Activated CD4-positive, alpha-beta T cell treated with anti-CD3 and anti-CD28 coated beads for 36 hours (primary cell): ENCODE measurements at places on chromosomes 3 and 15. TPM values are rescaled to one million over a fixed set of nuclear protein-coding genes. Genes with fewer than 3 reads are reported as not detected.
A peak's percentile ranks its signal among the peaks of the same experiment; 100 is the strongest.

SKOR1 gene
- 0.16 TPM for total RNA-seq

DNA sequence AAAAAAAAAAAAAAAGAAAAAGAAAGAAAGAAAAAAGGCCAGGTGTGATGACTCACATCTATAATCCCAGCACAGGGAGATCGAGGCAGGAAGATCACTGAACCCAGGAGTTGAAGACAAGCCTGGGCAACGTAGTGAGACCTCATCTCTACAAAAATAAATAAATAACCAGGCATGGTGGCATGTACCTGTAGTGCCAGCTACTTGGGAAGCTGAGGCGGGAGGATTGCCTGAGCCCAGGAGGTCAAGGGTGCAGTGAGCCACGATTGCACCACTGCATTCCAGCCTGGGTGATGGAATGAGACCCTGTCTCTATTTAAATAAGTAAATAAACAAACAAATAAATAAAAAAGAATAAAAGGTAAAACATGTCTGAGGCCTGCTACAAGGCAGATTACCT lies 39.3 kb upstream of the LACTB start:
- DNase-seq: no peak

RBP2 gene
- total RNA-seq: not detected

CFAP20DC gene
- total RNA-seq: 2.7 TPM

DNA sequence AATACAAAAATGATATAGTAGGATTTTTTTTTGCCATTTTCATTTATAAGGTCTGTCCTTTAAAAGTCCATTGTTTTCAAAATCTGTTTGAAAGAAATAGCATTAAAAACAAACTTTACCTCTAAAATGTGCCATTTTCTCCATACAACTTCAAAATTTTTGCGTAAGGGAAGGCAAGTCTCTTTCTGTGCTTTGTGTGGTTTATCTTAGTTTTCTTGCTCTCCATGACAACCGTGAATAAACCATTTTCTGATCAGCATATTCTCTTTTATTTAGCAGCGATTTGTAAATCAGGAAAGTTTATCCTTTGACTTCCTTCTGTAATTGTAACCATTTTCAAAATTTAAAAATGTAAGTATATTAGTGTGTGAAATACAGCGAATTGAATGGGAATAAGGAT lies 147.9 kb upstream of the CGNL1 start:
- DNase-seq: no peak

GATM gene
- total RNA-seq: 2.5 TPM

GRCh38 chr3:194939949-194940770 lies 254.5 kb downstream of the FAM43A start:
- DNase-seq: no peak

- no peak for DNase-seq
Observed at GRCh38 chr3:133563186-133563591, 10.3 kb upstream of the CDV3 start.

- DNase-seq: no peak
Observed at GRCh38 chr3:155332716-155333115, 39.2 kb upstream of the STRIT1 start.

CHRM5 gene
- not detected for total RNA-seq

GRCh38 chr15:63065262-63066221 lies 23.0 kb downstream of the TPM1 start:
- DNase-seq: no peak

DNA sequence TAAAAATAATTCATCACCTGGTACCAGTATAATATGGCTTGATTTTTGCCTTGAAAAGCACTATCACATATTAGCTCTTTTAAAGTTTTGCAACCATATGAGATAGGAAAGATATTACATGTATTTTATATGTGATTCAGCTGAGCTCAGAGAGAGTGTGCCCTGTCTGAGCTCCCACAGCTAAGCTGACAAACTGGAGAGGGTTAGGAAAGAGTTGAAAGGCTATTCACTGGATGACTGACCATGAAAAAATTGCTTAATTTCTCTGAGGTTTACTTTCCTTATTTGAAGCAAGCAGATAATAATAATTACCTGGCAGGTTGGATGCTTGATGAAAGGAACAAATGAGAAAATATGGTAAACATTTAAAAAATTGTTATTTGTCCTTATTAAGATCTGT lies 97.4 kb upstream of the CCDC80 start:
- no peak for DNase-seq

- no peak for DNase-seq
Observed at GRCh38 chr3:133112666-133113065, 74.5 kb downstream of the TMEM108 start.

CSPG4 gene
- not detected for total RNA-seq

DNA sequence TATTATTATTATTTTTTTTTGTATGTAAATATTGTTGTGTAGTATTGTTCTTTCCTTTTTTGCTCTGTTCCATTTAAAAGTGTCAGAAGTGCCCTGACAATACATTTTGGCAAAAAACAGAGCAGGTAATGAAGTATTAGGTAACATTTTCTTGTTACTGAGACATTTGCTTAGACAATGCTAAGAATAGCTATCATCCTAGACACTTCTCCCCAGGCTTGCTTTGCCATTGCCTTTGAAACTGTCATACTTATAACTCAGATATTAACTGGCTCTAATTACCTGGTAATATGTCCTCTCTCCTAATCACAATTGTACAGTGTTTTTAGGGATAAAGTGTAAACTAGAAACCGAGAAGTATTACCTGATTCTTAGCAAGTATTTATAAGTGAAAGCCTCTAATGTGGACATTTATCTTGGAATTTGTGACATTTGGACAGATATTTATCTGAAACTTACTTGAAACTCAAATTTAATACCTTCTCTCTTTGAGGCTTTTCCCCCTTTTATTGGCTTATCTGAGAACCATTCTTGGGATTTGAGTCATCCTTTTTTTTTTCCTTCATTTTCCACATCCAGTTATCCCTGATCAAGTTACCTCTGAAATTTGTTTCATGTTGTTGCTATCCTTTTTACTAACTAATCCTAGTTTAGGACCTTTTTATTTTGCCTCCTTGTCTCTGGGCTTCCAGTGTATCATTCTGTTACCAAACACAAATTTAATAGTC lies 13.1 kb downstream of the ARIH1 start:
- no peak for DNase-seq

GRCh38 chr3:172625404-172625803 lies 85.5 kb downstream of the NCEH1 start:
- DNase-seq: no peak

DNA sequence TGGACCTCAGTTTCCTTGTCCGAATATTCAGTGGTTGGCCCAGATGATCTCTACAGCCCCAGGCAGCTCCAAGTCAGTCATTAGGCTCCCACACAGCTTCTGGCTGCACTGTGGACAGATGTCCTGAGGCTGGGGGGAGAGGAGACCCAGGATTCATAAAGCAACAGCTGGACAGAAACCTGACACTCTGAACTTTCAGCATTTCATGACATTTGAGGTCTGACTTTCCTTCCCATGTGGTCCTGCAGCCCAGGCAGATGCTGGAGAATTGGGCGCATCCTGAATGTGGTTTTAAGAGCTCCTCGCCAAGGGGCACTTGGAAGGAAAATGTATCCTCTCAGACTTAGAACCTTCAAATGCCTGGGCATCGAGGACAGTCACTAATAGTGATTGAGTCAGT lies 307.6 kb upstream of the LRRFIP2 start:
- DNase-seq: no peak

- no peak for DNase-seq
Observed at GRCh38 chr3:158528076-158528674, 42.8 kb upstream of the MLF1 start.

DNA sequence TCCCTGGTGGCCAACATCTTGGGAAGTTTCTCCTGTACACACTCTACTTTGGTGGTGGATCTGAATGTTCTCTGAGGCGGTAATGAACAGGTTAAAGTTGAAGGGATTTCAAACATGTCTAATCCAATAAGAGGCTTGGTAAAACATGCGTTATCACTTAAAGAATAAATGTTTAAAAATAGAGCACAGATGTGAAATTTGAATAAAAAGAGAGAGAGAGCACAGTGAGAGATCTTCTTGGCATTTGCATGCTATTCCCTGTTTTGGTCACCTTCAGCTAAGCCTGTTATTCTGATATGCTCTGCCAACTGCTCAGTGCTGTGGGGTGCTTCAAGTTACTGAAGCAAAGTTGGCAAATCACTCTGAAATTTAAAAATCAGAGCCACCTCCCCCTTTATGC lies 237.7 kb upstream of the WNT5A start:
- DNase-seq: no peak

GRCh38 chr3:40321818-40322217 lies 12.3 kb downstream of the EIF1B start:
- DNase-seq: no peak

- no peak for DNase-seq
Observed at GRCh38 chr3:5505163-5505562, 317.7 kb downstream of the EDEM1 start.

GRCh38 chr15:85543741-85544155 lies 163.3 kb downstream of the AKAP13 start:
- DNase-seq: peak; percentile 60

DNA sequence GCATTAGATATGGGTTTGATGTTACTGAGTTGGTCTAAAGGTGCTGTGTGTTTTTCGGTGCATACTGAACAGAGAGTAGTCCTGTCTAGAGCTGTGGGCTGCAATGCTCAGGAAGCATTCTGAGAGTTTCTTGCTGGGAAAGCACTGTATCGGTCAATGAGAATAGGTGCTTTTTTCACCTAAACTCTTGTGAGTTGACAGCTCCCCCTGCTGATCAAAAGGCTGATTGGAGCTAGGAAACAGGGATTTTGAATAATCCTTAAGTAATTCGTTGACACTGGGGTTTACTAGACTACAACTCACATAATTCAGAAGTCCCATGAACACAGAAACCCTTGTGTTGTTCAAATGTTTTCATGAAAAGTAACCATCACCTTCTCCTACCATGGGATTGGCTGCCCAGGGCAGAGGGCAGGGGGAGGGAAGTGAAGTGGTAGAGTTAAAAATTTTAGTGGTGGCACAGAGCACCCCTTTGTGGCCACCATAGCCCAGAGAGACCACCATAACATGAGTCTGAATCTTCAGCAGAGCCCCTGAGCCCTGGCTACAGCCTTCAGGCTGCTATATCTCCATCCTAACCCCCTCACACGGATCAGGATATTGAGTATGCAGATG lies 13.0 kb upstream of the MANF start:
- peak; percentile 72 for DNase-seq

DNA sequence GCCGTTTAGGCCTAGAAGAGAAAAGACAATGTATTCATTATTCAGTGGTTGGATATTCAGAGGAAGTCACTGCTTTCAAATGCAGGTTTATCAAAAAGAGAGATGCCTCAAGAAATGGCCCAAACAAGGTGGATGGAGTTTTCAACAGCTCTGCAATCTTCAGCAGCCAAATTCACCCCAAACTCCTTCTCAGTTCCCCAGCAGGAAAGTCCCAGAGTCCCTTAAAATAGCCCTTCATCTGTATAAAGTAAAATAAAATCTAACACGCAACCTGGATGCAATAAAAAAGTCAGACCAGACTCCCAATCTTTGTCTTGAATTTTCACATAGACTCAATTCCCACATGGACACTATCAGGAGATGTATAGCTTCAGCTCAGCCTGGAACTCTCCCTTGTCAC lies 101.6 kb upstream of the SPATA12 start:
- no peak for DNase-seq

CPA3 gene
- total RNA-seq: not detected

DNA sequence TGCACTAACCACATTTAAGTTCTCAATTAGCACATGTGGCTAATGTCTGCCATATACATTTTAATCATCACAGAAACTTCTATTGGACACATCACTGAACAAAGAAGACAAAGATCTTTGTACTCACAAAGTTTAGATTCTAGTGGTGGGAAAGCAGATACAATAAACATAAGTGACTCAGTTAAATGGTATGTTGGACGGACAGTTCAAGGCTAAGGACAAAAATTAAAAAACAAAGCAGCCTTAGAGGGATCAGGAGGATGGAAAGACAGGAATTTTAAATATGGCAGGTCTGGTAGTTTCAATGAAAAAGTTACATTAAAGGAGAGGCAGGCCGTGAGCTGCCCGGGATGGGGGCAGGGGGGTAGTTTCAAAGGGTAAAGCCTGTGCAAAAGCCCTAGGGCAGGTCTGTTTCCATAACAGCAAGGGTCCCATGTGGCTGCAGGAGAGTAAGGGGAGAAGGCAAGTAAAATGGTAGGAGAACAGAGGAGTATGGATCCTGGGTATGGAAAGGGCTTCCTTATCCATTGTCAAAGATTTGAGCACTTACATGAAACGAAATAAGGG lies 220.7 kb downstream of the FHIT start:
- DNase-seq: no peak

- DNase-seq: peak; percentile 5
Observed at GRCh38 chr15:77035999-77036471, 34.9 kb downstream of the TSPAN3 start.

GRCh38 chr3:142165194-142165593 lies 15.8 kb upstream of the TFDP2 start:
- no peak for DNase-seq

CP gene
- total RNA-seq: not detected

SST gene
- not detected for total RNA-seq

ZNF860 gene
- 0.11 TPM for total RNA-seq

DNA sequence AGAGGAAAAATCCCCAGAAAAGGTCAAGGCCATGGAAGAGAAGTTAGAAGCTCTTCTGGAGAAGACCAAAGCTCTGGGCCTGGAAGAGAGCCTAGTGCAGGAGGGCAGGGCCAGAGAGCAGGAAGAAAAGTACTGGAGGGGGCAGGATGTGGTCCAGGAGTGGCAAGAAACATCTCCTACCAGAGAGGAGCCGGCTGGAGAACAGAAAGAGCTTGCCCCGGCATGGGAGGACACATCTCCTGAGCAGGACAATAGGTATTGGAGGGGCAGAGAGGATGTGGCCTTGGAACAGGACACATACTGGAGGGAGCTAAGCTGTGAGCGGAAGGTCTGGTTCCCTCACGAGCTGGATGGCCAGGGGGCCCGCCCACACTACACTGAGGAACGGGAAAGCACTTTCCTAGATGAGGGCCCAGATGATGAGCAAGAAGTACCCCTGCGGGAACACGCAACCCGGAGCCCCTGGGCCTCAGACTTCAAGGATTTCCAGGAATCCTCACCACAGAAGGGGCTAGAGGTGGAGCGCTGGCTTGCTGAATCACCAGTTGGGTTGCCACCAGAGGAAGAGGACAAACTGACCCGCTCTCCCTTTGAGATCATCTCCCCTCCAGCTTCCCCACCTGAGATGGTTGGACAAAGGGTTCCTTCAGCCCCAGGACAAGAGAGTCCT lies 9.0 kb downstream of the MAP1A start:
- no peak for DNase-seq

DNA sequence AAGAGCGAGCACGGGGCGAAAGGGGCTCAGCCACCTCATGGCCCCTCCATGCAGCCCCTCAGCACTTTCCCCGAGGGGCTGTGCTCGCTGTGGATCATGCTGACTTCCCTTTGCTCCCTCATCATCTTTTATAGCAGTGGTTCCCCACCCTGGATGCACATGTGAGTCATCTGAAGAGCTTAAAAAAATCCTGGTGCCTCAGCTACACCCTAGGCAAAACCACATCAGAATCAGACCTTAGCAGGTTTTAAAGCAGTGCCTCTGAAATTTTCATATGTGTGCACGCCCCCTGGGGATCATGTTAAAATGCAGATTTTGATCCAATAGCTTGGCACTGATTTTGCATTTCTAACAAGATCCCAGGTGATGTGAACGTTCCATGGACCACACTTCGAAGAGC lies 50.9 kb downstream of the FEM1B start:
- peak; percentile 42 for DNase-seq

GRCh38 chr3:15439476-15439875 lies 12.1 kb downstream of the EAF1 start:
- DNase-seq: no peak

LSG1 gene
- total RNA-seq: 43.9 TPM
